OCI-LY7 (cell line): ENCODE measurements at places on chromosomes 4 and X. TPM values are rescaled to one million over a fixed set of nuclear protein-coding genes. Genes with fewer than 3 reads are reported as not detected.

DNA sequence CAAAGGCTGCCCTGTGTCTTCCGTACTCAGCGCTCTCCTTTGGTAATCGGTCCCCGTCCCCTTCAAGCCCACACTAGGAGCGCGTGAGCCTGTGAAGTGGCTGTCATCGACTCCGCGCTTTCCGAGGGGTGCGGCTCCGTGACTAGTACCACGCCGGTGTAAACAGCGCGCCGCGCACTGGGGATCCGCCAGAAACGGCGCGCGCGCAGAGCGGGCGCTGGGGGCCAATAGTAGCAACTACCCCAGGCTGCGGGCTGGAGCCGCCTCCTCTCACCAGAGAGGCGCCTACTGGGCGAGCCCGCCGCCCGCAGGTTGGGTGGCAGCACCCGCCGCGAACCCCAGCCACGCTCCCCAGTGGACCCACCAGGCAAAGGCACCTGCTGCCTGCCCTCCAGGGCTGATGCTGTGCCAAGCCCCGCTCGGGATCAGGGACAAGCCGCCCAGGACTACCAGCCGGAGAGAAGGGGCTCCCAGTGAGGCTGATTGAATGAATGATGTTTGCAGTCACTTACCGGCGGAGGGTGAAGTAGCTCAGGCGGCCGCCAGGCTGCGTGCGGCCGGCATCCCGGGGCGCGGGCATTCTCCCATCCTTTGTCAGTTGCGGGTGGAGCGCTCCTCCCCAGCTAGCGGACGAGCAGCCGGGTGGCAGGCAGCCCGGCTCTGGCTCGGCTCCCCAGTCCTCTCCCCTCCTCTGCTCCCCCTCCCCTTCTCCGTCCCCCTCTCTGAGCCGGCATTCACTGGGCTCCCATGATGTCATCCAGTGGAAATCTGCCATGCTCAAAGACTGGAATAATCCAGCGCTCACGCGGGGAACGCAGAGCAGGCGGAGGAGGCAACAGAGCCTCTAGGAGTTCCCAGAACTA, 370.3 kb upstream of the SMIM31 start:
- no peak for DNase-seq

DNA sequence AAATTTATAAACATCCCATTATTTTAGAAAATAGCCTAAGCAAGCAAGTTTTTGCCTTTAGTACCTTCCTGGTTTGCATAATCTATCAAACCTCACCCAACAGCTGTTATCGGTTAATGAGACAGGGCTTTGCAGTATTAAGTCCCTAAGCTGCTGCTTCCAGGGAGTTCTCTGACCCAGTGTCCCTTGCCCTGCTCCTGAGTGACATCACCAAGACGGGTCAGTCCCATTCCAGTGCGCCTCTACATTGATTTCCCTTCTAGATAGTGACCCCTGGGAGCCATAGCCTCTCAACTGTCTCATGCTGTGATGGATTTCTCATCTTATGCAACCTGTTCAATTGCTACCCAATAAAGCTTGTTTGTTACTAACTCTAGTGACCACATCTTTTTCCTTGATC, 410.4 kb downstream of the SPOCK3 start:
- no peak for DNase-seq

Gene FAM184B
- not detected in 2 replicates for total RNA-seq

DNA sequence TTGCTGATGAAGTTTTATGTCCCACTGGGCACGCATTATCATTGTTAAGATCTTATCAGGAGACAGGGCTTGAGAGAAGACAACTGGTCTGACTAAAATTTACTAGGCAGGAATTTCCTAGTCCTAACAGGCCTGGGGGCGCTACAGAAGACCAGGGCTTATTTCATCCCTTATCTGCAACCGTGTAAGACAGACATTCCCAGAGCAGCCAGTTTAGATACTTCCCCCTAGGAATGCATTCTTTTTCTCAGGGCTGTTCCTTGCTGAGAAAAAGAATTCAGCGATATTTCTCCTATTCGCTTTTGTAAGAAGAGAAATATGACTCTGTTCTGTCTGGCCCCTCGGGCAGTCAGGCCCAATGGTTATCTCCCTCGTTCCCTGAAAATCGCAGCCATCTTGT, 93.8 kb downstream of the TLL1 start:
- DNase-seq = no peak

- no peak for DNase-seq
These were observed 56.1 kb downstream of the CNGA2 start for GRCh38 chrX:151790481-151791160.

Gene MAGEE2
- not detected in 2 replicates for total RNA-seq

Gene GIMD1
- total RNA-seq = not detected in 2 replicates

Gene MED28
- total RNA-seq = 78.2 and 86.2 TPM in 2 replicates

DNA sequence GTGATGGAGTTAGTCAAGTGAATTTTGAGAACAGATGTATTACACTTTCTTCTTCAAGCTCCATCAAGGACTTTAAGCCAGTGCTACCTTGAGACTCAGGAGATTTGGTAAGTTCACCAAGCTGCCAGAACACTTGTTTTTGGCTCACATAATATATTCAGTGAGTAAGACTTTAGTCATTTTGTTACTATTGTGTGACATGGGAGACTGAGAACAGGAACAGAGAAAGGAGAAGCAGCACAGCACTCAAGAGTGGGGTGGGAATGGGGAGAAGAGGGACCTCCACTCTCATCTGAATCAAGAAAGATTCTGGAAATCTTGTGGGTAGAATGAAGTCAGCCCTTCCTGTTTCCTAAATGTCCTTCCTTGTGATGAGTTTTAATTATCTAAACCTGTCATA, 87.3 kb upstream of the TET2 start:
- DNase-seq = no peak

Gene SCML1
- total RNA-seq = not detected in 2 replicates

- DNase-seq = peak; percentile 8
These were observed 84.0 kb downstream of the RTL9 start for GRCh38 chrX:110442635-110443034.

DNA sequence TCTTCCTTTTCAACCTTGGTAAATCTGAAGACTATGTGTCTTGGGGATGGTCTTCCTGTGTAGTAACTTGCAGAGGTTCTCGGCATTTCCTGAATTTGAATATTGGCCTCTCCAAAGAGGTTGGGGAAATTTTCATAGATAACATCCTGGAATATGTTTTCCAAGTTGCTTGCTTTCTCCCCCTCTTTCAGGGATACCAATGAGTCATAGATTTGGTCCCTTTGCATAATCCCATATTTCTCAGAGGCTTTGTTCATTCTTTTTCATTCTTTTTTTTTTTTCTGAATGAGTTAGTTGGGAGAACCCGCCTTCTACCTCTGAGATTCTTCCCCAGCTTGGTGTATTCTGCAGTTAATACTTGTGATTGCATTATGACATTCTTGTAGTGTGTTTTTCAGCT, 549.2 kb upstream of the AMOT start:
- DNase-seq = no peak
